ENCODE measurements at places on chromosomes 6 and 20.

DNA sequence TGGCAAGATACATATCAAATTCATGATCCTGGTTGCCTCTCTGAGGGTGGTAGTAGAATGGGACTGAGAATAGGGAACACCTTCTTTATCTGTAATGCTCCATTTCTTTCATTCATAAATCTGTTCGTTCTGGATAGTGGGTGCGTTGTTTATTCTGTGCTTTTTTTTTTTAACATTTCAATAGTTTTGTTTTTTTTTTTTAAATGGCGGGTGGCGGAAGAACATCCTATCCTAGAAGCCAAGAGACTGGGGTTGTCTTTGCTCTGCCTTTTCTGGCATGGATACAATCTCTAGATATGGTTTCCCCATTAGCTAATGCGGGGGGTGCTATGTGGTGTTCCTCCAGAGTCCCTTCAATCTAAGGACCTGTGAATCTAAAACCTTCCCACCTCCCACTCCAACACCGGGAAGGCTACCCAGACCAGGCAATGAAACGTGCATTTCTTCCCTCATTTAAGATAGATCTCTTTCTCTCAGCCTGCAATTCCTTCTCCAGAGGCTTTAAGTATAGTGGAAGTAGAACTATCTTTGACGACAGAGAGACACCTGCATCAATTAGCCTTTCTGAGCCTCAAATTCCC, 883 bp upstream of the CCDC28A start:
- DNase-seq = no peak

- no peak for DNase-seq
Measured at GRCh38 chr20:41649489-41649888, 31.3 kb upstream of the CHD6 start.

GRCh38 chr6:83411731-83412130, 19.1 kb downstream of the ME1 start:
- no peak for DNase-seq

DNA sequence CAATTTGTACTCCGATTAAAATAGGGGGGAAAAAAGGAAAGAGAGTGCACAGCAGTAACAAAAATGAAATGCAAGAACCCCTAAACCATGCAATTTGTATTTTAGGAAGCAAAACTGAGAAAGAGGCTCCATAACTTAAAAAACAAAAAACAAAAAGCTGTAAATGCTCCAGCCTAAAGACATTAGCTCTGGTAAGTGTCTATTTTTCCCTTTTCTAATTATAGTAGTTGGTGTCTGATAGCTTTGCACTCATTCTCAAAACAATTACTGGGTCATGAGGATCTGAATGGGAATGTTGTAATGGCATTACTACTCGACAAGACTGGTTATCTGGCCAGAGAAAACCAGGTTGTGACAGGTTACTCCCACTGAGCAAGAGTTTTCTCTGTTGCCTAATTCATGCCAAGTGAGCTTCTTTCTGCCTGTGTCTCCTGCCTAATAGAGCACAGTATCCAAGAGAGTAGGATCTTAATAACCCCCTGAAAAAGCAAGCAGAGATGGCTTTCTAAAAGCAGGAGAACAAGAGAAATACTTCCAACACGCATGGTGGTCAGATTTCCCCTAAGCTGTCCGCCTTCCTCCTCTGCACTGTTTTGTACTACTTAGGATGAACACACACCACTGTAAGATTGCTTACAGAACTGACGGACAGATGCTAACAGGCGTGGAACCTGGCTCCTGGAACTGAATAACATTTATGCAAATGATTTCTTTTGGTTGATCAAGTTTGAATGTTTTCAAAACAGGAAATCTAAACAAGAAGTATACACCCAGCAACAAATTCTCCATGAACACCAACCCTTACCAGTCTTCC, 86.4 kb downstream of the FKBP5 start:
- no peak for DNase-seq

DNA sequence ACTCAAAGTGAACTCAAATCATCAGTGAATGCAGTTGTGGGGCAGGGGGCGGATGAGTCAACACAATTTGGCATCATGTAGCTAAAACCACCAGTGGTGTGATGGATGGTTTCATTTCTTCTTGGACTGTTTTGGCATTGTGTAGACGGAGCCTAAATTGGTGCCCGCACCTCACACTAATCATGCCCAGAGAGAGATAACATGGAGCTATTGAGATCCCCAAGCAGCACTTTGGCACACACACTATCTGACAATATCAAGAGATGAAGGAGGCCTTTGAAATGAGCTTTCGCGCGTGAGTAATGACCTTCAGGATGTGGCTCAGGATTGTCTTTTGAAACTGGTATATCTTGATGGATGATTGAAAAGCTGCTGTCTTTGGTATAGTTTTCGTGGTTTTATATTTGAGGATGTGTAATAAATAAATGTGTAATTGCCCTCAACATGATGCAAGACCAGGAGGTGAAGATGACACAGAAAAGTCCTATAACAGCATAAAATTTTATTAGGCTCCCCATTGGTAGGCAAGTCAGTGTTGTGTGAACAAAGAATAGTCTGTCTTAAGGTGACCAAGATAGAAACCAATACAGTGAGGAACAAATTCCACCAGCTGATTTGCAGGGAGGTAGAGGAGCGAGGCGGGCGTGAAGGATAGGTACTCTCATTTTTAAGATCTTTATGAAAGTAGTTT, 174.2 kb downstream of the TSHZ2 start:
- no peak for DNase-seq

DNA sequence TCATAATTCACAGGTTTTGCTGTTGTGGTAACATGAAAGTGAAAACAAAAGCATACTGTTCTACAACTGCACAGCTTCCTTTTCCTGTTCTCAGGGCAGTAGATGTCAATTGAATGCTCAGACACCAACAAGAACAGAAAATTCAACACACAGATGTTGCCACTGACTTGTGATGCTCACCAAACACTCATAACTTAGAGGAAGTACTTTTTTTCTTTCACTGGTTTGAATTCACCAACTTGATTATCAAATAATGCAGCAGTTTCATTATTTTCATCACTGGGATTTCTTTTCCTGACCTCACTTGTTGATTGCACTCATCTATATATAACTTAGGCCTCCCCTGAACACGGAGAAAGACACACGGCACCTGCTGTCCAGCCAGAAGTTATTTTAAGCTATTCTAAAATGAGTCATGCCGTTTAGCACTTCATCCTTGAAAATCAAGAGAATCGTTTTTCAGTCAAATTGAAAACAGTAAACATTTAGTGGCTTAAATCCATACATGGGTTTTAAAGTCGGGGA, 949 bp downstream of the TXLNB start:
- DNase-seq = peak; percentile 59

GRCh38 chr6:118506071-118506638, 41.9 kb upstream of the PLN start:
- DNase-seq = no peak

DNA sequence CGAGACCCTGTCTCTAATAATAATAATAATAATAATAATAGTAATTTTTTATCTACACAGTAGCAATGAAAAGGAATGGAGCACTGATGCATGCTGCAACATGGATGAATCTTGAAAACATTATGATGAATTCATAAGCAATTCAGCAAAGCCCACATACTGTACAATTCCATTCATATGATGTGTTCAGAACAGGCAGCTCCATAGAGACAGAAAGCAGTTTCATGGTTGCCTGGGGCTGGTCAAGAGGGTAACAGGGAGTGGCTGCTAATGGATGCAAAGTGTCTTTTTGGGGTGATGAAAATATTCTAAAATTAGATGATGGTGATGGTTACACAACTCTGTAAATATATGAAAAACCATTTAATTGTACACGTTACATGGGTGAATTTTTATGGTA, 43.6 kb downstream of the SLC24A3 start:
- DNase-seq = no peak

GRCh38 chr6:156413154-156413553, 364.0 kb upstream of the ARID1B start:
- DNase-seq = no peak

GRCh38 chr6:161057103-161058091, 65.8 kb downstream of the MAP3K4 start:
- no peak for DNase-seq

- DNase-seq = no peak
Measured at GRCh38 chr6:24060982-24061754, 64.8 kb upstream of the NRSN1 start.

- no peak for DNase-seq
Measured at GRCh38 chr6:40917603-40918002, 121.4 kb downstream of the UNC5CL start.

DNA sequence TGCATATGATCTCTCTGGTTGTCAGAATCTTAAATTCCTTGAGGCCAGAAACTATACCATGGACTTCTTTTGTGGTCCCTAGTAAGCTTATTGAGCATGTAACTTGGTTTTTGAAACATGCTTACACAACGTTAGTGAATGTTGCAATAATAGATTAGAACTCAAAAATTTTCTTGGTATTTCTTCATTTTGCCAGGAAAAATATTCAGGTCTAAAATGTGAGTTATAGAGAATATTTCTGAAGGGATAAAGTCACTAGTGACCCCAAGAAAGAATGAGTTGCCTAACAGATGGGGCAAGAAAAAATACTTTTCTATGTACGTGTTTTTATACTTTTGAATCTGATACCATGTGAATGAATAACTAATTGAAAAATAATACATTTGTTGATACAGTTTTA, 195.4 kb downstream of the TFAP2A start:
- DNase-seq = no peak

- no peak for DNase-seq
Measured at GRCh38 chr20:2799271-2799670, 1.2 kb downstream of the CPXM1 start.

DNA sequence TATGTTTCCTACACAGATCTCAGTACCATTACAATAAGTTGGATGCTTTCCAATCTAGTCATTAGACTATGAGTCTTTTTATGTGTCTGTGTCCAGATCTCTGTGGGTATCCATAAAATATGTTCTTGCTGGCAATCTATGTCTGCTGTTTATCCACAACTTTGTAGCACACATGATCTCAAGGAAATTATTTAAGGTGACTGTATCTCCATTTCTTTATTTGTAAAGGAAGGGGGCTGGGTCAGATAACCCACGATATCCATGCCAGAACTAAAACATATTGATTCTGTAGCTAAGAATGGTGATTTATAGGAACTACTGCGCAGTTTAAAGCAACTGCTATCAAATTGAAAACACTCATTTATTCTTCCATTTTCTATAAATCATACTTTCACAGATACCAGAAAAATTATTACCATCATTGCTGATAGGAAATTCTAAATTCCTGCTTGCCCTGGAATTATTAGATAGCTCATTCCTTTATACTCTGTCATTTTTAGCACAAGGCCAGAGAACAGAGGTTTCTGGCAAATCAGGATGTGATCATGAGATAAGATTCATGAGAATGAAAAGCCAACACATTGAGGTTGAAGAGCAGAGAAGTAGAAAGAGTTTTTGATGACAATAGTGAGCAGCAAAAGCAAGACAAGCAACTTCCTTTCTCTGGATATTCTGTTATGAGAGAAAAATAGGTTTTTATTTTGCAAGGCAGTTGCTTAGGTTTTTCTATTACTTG, 851.4 kb upstream of the CITED2 start:
- no peak for DNase-seq

DNA sequence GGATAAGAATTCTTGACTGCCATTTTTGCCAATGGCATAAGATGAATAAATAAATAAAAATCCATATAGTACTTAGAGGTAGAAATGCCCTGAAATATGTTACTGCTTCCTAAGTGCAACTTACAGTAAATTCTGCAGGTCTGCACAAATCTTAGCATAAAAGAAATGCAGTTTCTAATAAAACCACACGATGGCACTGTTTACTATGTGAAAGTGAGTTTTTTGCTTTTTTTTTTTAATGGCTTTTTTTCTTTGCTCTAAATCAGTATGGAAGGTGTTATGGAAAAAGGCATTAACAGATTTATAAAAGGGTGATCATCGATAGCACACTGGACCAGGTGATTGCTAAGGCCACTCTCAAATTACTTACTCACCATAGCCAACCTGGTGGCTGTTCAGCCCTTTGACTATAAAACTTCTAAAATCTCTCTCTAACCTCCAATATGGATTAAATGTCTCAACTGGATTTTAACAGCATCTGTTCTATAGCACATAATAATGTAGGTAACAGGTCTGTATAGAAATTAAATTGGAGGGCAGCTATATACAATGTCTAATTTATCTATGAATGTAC, 45.8 kb downstream of the AHI1 start:
- no peak for DNase-seq

GRCh38 chr6:112701201-112701600, 354.1 kb downstream of the RFPL4B start:
- no peak for DNase-seq

- DNase-seq = no peak
Measured at GRCh38 chr6:167455371-167455770, 130.5 kb downstream of the TTLL2 start.

DNA sequence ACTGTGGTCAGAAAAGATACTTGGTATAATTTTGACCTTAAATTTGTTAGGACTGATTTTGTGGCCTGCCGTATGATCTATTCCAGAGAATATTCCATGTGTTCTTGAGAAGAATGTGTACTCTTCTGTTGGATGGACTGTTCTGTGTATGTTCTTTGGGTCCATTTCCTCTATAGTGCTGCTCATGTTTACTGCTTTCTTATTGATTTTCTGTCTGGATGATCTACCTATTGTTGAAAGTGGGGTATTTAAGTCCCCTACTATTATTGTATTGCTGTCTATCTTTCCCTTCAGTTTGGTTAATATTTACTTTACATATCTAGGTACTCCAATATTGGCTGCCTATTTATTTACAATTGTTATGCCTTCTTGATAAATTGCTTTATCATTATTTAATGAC, 298.4 kb downstream of the BCKDHB start:
- no peak for DNase-seq

GRCh38 chr6:34423254-34423653, 2.6 kb downstream of the RPS10 start:
- no peak for DNase-seq

- DNase-seq = no peak
Measured at GRCh38 chr6:11835065-11835464, 56.5 kb upstream of the ADTRP start.

DNA sequence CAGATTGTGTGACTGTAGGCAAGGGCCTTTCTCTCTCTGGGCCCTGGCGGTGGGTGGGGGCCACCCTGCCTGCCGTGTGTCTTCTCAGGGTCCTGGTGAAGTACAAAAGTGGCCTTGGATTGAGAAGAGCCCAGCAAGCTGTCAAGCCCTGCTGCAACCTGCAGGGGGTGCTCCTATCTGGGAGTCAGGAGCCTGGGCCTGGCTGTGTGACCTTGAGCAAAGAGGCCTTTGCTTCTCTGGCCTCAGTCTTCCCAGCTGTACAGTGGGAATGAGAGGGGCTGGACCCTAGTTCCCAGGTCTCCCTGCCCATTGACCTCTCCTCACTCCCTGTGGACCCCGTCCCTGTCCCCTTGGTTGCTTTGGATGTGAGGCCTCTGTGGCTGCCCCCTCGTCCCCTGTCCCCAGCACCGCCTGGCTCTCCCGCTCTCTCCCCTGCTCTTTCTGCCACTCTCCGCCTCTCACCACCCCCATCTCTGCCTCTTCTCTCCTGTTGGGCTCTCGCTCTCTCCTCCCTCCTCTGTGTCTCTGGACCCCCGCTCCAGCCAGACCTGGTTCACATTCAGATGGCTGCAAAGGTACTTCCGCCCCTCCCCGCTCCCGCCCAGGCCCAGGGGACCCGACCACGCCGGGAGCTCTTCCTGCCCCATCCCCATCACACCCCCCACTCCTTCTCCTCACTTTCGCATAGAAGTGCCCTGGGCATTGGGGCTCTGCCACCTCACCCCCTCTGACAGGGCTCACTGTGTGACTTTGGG, 46.7 kb downstream of the SRC start:
- no peak for DNase-seq
